ENCODE measurements at places on chromosomes 1 and 21.

DNA sequence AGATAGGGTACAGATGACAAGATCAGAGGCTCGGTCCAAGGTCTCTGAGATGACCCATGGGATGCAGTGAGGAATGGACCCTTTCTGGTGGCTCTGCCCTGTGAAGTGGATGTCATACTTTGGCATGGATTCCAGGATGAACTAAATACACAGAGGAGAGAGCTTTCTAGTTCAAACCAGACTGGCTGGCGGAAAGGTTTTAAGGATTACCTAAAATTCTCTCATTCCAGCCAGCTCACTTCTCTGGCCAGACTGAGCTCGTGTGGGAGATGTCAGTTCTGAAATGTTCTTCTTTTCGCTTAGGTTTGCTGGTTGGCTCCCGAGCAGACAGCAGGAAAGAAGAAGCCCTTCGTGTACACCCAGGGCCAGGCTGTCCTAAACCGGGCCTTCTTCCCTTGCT lies 6.2 kb downstream of the RNPEP start:
- DNase-seq: no peak

GRCh38 chr21:45590726-45591618 lies 48.7 kb upstream of the SLC19A1 start:
- DNase-seq: no peak

GRCh38 chr21:33976082-33977016 lies 60.7 kb upstream of the ATP5PO start:
- DNase-seq: peak; percentile 96

- DNase-seq: no peak
Measured at GRCh38 chr1:162892906-162893611, 32.1 kb upstream of the CCDC190 start.

DNA sequence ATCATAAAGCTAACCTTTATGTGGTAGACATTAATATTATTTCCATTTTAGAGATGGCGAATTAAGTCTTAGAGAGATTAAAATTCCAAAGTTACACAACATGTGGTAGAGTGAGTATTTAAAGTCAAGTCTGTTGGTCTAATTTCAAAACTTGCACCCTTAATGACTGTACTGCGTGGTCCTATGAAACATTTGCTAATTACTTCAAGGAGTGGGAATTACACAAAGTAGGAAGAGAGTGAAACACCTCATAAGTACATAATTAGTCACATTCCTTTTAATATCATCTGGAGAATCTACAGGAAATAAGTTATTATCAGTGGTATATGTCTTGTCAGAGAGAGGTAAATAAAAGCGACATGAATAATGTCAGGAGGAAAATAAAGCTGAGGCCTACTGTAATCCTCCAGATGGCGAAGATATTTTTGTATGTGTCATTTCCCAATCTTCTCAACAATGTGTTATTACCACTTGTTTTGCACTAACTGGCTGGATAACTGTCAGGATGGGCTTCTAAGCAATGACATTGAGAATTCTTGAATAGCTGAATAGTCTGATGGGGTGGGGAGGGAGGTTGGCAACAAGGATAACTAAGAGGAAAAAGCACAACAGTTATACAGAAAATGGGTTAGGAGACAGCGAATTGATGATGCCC lies 95.5 kb downstream of the TNFSF18 start:
- DNase-seq: peak; percentile 99

Measured in A172 (cell line).